ENCODE measurements at places on chromosomes 7 and 10.
A peak's percentile ranks its signal among the peaks of the same experiment; 100 is the strongest.

DNA sequence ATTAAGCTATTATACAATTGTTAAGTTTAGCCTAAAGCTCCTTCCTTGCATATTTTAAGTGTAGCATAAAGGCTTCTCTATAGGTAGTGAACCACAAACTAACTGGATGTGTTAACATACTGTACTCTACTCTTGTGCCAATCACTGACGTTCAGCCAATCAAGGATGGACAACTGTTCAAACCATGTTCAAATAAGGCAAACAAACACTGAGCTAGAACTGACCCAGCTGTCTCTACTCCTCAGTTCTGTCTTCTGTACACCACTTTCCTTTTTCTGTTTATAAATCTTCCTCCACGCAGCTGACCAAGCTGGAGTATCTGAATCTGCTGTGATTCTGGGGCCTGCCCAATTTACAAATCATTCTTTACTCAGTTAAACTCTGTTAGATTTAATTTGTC, 188.7 kb upstream of the MBL2 start:
- no peak for DNase-seq

DNA sequence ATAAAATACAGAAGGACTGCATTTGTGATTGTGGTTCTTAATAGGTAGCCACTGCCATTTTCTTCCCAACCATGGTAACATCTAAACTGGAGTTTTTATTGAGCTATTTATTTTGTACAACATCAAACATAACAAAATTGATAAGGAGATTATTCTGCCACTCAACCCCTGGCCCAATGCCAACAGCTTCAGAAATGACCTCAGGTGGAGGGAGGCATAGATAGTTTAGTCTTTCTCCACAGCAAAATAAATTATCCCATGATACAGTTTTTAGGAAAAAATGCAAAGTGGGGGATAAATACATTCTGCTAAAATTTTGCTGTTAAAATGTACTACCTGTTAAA, 57.6 kb downstream of the LRRTM3 start:
- DNase-seq: no peak

GRCh38 chr7:100119970-100120732, 717 bp downstream of the CNPY4 start:
- DNase-seq: peak; percentile 60

DNA sequence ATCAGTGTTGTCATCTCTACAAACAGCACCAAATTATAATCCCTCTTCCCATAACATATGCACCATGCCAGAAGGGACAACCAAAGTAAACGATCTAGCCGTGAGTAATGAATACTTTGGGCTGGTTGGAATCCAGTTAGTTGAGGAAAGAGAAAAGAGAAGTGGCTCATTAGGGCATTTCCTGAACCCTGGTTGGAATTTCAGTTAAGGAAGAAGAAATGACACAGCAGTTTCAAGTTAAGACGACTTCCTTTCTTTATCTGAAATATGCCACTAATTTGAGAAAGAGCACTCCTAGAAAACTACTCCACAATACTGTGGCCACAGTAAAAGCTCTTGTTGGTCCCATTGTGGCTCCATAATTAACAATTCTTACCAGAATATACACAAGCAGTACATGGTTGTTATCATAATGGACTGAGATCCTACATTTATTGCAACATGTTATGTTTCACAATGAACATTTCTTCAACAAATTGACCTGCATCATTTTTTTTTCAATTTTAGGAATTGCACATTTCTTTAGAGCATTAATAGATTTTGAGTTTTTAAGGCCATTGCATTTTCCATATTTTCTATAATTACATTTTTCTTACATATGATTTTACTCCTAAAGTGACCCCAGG, at the start of gene TFEC:
TSS of gene TFEC (minus strand) at position 113 of the 626 bp plus-strand sequence. CDS start 46,322 bp downstream, outside the sequence.
- no peak for DNase-seq

GRCh38 chr7:6234384-6234783, 38.0 kb downstream of the CYTH3 start:
- DNase-seq: no peak

DNA sequence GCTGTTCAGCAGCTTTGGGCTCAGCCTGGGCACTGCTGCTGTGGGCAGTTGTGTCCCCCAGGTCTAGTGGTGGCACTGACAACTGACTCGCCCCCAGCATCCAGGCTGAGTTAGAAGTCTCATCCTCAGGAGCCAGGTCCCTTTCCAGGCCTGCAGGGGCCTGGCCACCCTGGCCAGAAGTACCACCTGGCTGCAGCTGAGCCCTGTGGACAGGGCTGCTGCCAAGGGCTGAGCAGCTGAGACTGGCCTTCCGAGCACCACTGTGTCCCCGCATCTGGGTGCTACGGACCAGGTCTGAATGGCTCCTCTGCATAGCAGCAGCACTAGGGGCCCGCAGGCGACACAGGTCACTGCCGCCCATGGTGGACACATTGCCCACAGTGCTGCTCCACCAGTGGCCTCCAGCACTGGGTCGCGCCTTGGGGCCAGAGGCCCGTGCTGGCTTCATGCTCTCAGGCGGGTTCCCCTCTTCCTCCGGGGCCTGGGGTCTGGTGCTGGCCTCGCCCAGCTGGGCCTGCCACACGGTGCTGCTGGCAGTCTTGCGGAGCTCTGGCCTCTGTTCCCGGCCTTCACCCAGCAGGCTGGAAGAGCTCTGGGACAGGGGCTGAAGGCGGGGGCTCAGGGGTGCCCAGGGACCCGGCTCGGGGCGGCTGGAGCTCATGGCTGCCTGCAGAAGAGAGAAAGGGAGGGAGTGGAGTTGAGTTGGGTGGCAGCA, 6.2 kb downstream of the GPRIN2 start:
- no peak for DNase-seq

GRCh38 chr7:149476791-149477190, 15.9 kb upstream of the ZNF777 start:
- no peak for DNase-seq

- no peak for DNase-seq
Measured at GRCh38 chr10:49348593-49348992, 47.3 kb downstream of the DRGX start.

DNA sequence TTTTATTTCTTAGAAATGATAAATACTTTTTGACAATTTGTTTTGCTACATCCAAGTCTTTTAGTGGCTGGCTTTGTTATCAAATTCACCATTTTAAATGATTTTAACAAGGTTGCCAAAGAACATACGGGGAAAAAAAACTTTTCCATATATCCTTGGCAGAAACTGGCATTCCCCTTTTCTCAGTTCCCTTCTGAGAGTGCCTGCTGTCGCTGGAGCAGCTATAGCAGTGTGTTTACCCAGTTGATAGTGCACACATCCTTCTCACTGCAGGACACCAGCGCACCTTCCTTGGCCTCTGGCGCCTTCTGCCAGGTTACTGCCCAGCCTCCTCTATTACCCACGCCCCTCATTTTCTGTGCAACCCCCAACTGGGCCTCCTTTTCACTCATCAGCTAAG, 94.1 kb downstream of the ALOX5 start:
- DNase-seq: no peak

DNA sequence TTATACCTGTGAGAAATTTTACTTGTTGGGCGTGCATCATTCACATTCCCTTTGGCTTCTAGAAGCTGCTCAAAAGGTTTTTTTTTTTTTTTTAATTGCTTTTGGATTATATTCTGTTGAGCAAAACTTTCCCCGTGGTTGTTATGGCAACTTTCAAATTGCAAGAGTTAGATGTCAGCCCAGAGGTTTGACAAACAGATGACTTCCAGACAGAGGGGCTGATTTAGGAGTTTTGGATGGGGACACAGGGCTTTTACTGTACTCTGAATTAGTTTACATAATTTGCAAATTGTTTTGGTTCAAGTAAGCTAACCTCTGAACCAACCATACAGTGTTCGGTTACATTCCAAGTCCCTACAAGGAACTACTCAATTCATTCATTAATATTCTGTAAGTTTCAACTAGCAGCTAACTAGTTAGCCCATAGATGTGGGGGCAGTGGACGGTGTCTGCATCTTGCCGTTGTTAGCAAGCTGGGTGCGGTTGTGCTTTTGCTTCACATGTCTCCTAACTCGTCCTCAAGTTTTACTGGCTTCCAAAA, 66.4 kb upstream of the JAZF1 start:
- DNase-seq: no peak

DNA sequence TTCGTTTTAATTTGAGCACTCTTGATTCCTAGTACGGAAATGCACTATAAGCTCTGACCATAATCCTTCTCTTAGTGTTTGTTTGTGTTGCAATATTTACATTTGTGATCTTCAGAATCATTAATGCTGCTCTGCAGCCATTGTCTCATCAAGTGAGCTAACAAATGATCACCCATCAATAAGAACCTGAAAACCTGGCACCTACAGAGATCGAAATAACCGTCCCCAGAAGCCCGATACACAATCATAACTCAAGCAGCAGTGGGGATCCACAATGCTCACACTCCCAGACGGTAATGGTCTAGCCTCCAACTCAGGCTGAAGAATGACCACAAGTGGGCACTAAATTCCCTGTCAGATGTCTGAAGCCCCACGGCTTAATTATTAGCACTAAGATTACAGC, 156.0 kb upstream of the NFE2L3 start:
- DNase-seq: no peak

- no peak for DNase-seq
Measured at GRCh38 chr7:41872966-41873365, 170.1 kb upstream of the INHBA start.

GRCh38 chr10:13719425-13719824, 132.7 kb downstream of the PRPF18 start:
- no peak for DNase-seq

DNA sequence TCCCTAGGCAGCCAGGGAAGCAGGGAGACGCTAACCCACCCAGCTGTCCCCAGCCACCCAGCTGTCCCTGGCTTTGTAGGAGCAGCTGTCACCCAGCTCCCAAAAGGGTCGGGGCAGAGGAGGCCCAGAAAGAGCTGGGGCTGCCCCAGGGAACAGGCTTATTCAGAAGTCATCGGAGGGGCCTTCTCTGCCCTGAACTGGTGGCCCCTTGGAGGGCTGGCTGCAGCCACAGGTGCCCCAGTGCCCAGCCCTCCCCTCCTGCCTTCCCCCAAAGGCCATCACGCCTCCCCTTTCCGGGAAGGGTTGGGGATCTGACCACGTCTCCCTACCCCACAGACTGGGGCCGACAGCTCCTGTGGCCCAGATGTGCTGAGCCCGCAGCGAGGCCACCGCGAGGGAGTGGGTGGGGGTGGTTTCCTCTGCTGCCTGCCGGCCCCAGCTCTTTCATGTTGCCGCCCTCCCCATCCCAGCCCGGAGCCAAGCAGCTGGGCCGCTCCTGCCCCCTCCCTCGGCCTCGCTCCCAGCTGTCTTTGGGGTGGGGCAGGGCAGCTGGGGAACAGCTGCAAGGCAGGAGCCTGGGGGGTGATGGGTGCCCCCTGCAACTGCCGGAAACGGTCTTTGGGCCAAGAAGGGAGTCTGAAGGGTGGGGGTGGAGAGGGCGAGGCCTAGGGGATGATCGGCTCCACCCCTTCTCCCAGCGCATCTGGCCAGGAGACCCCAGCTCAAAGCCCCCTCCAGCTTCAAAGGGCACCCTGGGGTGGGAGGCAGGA, 16.8 kb downstream of the TRIM8 start:
- peak; percentile 42 for DNase-seq

GRCh38 chr10:32388258-32389027, 41.5 kb upstream of the EPC1 start:
- no peak for DNase-seq

DNA sequence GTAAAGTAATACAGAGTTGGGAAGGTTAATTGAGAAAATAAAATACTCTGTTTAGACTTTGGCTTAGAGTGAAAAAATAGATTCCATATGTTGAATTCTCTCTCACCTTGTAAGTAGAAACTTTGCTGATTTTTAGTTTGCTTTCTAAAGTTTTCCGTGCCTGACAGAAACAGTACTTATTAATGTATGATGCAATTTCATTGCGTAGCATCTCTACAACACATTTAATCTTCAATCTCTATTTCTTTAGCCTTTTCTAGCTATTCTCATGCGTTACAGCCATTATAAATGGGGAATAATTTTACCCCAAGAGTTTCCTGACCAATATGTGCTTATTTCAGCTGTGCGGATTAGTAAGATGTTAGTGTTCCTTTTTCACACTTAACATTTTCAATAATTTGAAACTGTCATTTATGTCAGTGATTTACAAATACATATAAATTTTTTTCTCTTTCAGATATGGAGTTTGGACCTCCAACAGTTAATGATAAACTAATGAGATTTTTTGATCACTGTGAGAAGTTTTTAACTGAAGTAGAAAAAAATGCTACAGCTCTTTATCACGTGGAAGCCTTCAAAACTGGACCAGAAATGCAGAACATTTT, 3.3 kb downstream of the MINPP1 start:
- DNase-seq: no peak

DNA sequence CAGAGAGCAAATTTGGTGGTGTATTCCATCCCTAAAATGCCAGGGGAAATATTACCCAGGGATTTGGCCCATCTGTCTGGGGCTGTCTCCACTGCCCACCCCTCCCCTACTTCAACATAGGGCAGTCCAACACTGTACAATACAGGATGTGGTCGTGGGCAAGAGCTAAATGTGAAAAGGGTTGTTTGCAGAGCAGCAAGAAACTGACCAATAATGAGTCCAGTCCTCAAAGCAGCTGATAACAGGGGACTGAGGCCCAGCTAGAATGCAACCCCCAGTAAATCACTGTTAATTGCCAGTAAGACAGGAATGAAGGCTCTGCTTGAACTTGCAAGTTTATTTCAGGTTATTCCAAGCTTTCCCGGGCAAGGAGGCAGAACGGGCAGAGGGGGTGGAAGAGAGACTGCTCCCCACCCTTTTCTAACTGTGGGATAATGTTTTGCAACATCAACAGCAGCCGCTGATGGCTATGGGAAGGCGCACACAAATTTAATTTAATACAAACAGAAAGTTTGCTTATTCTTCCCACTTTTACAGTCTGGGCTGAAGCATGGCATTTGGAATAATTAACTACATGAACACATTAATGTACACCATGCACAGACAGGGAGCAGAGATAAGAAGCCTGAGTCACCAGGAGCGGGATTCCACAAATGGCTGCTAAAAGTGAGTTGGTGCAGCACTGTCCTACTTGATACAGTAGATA, 36.8 kb downstream of the AFAP1L2 start:
- DNase-seq: no peak

DNA sequence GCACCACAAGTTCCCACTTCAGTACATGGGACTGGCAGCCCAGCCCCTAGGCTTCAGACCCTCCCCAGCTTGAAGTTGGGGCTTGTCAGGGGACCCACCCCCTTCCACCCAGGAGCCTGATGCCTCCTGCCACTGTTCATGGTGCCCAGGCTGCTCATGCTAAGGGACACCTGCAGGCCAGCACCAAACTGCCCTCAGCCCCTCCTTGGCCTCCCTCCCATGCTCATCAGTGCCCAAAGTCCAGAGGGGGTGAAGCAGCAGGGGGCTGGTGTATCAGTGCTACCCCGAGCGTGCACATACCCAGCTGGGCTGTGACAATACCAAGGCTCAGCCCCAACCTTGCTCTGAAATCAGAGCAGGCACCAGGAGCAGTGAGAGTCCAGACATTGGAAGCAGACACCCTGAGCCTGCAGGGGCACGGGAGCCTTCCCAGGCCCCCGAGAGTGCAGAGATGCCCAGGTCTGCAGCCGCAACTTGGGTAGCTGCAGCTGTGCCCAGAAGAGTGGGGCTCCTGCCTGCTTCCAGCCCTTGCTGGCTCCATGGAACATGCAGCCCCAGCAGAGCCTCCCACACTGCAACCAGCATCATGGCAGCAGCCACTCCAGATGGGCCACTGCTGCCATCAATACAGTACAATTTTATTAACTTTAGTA, 79.0 kb downstream of the MTERF1 start:
- DNase-seq: no peak
